ENCODE measurements at places on chromosomes 7 and 10.
A peak's percentile ranks its signal among the peaks of the same experiment; 100 is the strongest.

DNA sequence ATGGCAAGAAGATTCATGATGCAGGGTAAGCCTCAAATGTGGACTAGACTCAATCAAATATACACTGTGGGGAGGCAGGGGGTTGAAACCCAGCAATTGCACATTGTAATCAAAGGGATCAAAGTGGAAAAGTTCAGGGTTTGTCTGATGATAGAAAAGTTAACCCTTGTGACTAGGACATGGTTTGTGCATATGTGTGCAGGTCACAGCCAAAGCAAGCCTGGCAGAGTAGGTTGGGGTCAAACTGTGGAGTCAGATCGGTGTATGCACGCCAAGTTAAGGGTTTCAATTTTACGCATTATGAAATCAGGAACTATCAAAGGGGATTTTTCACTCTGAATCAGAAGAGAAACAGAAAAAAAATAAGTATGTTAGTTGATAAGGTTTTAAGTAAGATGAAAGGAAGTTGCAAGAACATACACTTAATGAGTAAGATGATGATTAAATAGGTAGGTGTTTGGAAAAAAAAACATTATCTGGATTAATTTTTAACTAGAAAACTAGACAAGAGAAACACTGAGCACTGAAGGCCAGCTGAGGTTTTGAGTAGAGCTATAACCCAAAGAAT is 188.3 kb downstream of the DGKB start:
- no peak for DNase-seq

DNA sequence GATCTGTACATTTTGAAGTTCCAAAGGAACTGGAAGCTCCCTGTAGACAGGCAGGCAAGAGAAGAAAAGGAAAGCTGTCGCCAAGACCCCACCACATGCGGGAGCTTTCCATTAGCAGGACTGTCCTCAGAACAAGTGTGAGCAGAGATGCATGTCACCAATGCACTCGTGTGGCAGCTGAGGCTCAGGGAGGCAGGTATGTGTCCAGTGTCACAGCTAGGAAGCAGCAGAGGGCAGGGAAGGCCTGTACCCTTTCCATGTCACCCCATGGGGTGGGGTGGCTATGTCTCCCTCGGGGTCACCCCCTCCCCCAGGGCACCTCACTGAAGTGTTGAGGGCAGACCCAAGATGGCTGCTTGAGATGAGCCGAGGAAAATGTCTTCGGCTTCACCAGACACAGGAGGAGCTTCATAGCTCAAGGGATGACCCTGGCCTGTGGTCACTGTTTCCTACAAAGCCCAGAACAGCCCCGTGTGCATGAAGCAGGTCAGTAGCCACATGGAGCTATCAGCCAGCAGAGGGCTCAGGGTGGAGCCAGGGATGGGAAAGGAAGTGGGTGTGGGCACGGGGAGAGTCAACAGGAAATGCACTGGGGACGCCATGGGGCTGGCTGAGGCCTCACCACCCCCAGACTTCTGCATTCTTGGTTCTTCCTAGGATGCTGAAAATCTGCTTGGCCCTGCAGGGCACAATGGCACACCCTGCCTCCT is 96.6 kb downstream of the FAM53B start:
- DNase-seq = peak; percentile 35

DNA sequence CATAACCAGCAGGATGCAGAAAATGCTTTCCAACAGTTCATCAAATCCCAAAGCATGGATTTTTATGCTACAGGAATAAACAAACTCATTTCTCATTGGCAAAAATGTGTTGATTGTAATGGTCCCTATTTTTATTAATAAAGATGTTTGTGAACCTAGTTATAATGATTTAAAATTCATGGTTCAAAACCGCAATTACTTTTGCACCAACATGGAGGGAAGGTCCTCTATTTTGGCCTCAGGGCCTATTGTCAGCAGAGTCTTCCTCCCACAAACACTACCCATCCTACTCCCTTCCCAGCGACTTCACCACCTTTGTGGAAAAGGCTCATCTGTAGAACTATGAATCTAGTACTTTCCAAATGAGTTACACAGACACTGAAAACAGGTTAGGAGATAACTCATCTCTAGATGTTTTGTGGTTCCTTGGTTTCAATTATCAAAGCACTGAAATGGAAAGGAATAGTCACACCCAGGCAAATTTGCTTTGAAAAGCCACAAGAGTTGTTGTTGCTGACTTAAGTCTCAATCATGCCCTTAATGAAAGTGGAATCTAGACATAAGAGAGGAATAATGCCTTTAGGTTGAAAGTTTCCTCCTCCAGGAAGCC is 59.4 kb upstream of the FRMD4A start:
- no peak for DNase-seq

- DNase-seq = no peak
Measured at GRCh38 chr10:63474488-63474887, 8.7 kb upstream of the JMJD1C start.

DNA sequence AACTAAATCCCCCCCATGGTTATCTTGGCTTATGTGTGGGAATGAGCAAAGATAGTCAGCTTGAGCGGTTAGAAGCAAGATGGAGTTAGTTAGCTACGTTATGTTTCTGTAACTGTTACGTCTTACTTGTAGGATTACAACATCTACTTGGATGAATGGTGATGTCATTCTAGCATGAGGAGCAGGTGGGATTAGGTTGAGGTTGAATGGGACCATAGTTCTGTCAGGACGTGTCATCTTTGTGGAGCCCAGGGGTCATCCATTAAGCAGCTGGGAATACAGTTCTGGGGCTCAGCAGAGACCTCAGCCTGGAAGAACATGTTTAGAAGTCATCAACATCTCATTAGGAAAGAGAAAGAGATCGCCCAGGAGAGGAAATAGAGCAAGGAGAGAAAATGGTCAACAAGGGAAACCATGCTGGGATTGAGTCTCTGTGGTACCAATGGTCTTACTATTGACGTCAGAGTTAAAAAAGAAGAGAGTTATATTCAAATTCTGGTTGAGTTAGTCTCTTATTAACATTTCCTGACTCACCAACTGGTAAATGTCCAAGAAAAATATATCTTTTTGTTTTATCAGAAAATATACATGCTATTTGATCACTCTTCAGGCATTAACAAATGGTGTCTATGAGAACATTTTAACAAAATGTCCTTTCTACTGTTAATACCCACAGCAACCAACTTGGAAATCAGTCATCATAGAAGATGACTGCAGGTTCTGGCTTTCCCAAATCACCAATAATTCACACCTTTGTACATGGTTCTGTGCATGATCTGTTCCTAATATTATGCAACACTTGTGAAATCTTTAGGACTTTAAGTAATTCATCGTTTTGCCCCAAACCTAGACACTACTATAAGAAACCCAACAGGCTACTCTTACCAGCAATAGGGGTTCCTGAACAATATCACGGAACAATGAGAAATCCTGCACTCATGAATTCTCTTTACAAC is 96.9 kb downstream of the KIAA1217 start:
- peak; percentile 33 for DNase-seq

DNA sequence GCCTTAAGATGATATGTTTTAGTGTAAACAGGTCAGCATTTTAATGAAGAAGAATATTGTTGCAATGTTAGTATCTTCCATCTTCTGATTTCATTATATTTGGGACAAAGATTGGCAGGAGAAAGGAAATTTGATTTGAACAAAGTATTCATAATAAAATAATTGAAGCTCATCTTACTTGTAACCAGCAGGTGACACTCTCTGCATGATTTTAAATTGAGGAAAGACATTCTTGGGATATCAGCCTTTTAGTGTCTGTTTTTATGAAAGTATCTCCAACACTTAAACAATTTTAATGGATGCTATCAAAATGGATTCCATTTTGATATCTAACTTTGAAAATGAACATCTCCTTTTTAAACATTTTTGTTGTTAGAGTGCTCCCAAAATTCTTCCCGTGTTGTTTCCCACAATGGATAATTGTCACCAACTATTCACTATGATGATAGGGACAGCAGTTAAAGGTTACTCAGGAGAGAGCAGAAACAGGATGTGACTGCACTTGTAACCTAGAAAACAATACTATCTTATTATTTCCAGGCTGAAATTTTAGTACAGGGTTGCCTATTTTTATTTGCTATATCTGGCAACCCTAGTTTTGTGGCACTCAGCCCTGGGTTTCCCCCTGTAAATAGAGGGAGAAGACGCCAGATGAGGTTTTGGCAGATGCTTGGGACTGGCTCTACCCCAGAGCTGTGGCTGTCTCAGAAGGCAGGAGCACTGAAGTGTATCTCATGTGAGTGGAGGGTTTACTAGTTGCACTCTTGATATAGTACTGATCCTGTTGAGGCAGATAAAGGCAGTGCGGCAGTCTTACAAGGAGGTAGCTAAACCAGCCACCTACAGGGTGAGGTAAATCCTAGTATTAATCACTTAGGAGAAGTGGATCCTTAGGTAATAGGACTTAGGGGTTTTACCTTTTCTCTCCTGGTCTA is 31.0 kb upstream of the ABCB4 start:
- peak; percentile 36 for DNase-seq

- DNase-seq = no peak
Measured at GRCh38 chr10:104053201-104053600, 32.5 kb downstream of the COL17A1 start.

DNA sequence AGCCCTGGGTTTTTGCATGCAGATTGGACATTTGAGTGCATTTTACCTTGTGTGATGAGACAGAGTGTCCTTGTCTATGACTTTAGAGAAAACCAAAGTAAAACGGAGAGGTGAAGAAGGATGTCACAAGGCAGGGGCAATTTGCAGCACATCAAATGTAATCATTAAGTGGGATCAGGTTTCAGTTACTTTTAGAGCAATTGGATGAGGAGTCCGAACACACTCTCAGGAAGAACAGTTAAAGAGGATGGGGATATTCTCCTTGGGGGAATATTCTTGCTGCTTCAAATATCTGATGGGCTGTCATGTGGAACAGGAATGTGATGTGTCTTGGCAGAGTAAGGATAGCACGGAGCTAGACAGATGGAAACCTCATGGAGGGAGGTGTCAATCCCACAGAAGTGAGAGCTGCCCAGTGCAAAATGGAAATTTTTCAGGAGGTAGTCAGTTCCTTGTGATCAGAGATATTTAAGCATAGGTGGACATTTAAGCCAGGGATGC is 757 bp downstream of the RAB19 start:
- DNase-seq = no peak

- no peak for DNase-seq
Measured at GRCh38 chr7:144786079-144786478, 49.8 kb downstream of the TPK1 start.

DNA sequence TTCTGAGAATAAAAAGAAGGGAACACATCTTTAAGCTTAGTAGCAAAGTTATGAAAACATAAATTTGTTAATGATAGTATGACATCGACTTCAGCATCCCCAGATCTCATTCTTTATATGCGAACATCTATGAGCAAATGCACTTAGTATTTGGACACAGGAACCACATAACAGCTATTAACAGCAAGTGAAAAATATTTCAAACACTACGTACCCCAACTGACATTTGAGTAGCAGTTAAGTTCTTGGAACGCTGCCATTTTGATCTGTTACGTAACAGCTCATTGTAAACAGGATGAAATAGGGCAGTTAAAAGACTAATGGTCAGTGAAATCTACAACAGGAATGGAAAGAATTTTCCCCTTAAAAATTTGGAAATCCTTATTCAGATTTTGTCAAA is 428.9 kb downstream of the TNS3 start:
- DNase-seq = peak; percentile 96

DNA sequence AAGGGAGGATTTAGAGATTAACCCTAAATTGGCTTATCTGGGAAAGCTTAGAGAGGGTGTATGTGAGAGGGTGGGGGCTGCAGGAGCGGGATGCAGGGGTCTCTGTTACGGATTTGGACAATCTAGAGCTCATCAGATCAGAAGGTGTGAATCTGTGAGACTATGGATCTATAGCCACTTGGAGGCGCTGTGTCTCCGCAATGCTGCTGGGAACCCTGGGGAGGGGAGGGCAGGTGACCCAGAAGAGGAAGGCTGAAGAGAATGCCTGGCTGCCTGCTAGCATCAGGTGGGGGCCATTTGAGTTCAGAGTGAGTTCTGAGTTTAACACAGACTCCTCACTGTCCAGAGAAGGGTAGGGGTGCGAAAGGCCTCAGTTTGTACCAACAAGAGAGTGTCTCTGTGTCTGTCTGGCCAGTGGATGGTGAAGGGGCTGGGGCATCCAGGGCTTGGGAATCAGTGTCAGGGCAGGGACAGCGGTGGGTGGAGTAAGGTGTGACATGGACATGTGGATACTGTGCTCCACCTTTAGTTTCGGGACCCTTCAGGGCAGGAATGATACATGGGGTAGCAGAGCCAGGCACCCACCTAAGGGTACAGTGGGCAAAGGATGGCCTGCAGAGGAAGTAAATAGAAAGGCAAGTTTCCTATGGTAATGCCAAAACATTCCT is 187.3 kb upstream of the PRSS58 start:
- DNase-seq = no peak

DNA sequence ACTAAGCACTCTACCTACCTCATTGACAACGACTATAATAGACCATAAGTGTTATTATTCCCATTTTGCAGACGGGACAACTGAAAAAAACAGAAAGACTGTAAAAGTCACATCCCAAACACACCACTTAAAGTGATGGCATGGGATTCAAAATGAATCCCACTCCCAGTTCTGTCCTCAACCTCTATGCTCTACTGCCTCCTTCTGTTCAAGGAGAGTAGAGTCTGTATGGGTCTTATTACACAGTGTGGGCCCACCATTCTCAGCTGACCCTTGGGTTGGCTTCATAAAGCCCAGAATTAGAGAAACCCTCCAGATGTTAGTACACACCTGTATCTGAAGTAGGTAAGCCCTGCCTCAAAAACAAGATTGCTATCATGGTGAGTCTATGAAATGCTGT is 102.2 kb downstream of the GRM8 start:
- DNase-seq = no peak

- no peak for DNase-seq
Measured at GRCh38 chr10:124033887-124034218, 59.5 kb downstream of the CHST15 start.

GRCh38 chr7:34523226-34523918 is 134.6 kb upstream of the NPSR1 start:
- DNase-seq = peak; percentile 42

- DNase-seq = no peak
Measured at GRCh38 chr7:74226633-74227032, 16.8 kb downstream of the LAT2 start.

DNA sequence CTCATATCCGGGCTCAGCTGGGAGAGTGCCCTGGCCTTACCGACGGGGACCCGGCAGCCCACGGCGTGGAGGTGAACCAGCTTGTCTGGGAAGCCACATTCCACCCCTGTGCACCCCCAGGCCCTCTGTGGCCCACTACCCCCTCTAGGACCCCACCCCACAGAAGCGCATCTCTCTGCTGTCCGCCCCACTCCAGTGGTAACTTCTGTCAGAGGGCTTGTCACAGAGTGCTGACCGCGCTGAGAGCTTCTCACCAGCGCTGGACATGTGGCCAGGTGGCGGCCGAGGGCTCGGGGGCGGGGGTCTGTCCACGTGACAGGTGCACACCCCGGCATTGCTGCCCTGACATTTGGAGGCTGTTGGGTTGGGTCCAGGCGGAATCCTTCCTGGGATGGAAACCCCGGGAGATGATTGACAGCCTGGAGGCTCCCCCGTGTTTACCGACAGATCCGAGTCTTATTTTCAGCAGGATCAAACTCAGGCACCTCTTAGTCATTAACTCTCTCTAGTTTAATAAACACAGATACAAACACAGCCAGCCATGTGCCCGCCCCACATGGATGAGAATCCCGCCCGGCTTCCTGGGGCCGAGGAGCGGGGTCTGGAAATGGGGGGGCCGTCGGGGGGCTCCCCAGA is 5.1 kb downstream of the ELFN1 start:
- no peak for DNase-seq

GRCh38 chr10:113047963-113048781 is 98.1 kb downstream of the TCF7L2 start:
- no peak for DNase-seq

Measured in fibroblast of pulmonary artery (primary cell).